CD4-positive, alpha-beta T cell treated with Interleukin-4 for 4 hours (primary cell): ENCODE measurements at places on chromosomes 2 and 18.
A peak's percentile ranks its signal among the peaks of the same experiment; 100 is the strongest.

GRCh38 chr2:39642051-39642718, 23.5 kb upstream of the TMEM178A start:
- no peak for DNase-seq

- DNase-seq: no peak
These were observed 55.9 kb downstream of the FEZ2 start for GRCh38 chr2:36541891-36542595.

GRCh38 chr2:178427458-178427857, 23.5 kb downstream of the PRKRA start:
- no peak for DNase-seq

GRCh38 chr2:40128796-40129195, 323.1 kb downstream of the SLC8A1 start:
- DNase-seq: no peak

DNA sequence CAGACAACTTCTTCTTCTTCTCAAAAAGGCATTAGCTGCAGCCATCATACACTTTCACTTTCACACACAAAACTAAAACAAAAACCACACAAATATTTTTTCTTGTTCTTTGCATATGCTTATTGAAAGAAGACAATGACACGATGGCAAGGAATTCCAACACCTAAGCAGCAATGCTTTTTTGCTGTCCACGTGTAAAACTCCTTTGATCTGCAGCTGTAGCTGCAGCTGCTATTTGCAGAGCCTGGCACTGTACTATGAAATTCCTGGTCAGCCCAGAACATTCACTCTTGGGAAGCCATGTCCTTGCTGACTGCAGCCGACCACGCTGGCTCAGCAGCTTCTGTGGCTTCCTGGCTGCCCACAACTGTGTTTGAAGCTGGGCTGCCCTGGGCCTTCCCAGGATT, 316.2 kb downstream of the CDH2 start:
- no peak for DNase-seq

DNA sequence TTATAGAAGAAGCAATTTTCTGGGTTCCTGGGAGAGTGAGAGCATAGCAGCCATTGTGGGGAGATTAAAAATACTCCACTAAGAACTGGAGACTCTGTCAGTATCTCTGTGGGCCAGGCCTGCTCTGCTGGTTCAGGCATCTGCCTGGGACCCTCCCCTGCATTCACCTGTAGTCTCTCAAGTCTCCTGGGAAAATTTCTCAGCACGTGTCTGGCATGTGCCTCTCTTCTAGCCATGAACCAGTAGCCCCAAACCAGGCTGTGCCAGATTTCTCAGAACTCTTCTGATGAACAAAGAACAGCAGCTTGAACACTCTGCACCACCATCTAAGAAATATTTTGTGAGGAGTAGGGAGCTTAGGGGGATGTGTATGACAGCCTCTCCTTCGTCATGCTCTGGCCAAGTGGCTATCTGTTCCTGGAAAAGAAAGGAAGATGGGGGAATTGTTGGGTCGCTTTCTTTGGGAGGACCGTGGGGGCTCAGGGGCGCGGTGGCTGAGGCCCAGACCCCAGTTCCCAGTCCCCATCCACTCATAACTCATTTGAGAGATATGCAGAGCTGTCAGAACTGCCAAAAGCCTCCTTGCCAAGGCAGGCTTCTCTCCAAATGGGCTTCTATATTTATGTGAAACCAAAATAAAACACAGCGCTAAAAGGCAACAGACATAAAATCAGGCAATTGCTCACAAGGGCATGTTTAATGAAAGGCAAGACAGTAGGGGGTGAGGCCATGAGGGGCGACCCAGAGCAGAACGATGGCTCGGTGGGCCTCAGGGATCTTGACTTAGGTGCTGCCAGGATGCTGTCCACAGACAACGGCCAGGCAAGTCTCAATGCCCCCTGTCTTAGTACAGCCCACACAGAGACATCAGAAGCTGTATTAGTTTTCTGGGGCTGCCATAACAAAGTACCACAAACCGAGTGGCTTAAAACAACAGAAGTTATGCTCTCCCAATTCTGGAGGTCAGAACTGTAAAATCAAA, 114.7 kb upstream of the TNP1 start:
- DNase-seq: no peak

- DNase-seq: no peak
These were observed 43.3 kb upstream of the AAK1 start for GRCh38 chr2:69686813-69687212.

GRCh38 chr2:241686324-241686649, 328 bp downstream of the DTYMK start:
- DNase-seq: no peak

DNA sequence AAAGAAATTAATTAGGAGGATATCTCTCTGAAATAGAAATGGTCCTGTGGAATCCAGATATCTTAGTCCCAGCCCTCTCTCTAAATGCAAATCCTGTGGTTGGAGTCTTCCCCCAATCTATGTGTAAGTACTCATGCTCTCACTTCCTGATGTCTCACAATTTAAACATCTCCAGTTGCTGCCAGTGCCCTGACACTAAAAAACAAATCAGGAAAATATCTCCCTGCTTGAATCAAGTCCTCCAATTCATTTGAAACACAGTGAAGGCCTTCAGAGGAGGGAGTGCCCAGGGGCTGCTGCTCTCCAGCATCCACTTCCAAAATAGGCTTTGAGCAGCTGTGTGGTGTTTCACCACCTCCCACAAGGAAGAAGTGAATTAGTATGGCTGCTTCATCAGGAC, 413.8 kb downstream of the RAD51AP2 start:
- no peak for DNase-seq

GRCh38 chr2:19796035-19796695, 105.6 kb downstream of the TTC32 start:
- no peak for DNase-seq

DNA sequence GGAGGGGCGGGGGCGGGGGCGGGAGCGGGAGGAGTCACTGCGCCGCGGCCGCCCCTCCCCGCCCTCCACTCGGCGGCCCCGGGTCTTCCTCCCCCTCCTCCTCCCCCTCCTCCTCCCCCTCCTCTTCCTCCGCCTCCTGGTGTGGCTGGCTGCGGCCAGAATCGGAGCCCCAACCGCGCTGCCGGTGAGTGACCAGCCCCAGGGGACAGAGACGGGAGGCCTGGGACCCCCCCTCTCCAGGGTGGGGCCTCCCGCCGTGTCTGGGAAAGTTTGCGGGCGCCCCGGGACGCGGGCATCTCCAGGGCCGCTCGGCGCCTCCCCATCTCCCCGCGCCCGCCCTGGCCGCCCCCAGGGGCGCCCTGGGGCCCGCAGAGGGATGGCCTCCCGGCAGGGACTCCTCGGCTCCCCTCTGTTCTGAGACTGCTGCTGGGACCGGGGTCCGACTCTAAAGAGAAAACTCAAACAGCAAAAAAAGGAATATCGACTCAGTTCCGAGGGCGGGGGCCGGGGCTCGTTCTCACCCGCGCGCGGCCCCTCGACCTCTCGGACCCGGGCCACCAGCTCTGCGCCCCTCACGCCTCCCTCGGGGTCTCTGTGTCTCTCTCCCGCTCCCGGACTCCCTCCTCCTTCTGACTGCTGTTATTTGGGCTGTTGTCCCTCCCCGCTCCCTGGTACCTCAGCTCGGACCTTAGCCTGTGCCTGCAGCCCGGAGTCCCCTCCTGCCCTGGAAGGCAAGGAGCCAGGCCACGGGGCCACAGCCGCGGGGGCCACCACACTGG, at the start of gene STON1:
Gene STON1 (plus strand): TSS at position 122 of the 779 bp plus-strand sequence. CDS start 50,480 bp downstream, outside the sequence.
- peak; percentile 10 for DNase-seq

DNA sequence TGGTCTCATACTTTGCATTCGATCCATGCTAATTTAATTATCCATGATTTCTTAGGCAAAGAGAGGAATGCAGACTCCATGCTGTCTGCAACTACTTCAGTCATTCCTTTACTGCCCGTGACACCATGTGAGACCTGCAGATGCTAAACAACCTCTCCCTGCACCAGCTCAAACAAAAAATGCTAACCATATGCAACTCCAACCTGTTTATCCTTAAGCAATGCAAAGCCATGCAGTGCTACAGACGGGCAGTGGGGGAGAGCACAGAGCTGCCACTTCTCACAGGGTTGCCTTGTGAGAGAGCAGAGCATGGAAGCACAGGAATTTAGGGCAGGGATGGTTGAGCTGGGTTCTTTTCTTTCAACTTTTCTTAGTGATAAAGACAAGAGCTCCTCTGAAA, 74.9 kb upstream of the KLHL14 start:
- no peak for DNase-seq
